ENCODE measurements at places on chromosomes 6 and 20.

GRCh38 chr6:108133594-108134179 is 32.1 kb upstream of the NR2E1 start:
- peak; percentile 90 for DNase-seq

DNA sequence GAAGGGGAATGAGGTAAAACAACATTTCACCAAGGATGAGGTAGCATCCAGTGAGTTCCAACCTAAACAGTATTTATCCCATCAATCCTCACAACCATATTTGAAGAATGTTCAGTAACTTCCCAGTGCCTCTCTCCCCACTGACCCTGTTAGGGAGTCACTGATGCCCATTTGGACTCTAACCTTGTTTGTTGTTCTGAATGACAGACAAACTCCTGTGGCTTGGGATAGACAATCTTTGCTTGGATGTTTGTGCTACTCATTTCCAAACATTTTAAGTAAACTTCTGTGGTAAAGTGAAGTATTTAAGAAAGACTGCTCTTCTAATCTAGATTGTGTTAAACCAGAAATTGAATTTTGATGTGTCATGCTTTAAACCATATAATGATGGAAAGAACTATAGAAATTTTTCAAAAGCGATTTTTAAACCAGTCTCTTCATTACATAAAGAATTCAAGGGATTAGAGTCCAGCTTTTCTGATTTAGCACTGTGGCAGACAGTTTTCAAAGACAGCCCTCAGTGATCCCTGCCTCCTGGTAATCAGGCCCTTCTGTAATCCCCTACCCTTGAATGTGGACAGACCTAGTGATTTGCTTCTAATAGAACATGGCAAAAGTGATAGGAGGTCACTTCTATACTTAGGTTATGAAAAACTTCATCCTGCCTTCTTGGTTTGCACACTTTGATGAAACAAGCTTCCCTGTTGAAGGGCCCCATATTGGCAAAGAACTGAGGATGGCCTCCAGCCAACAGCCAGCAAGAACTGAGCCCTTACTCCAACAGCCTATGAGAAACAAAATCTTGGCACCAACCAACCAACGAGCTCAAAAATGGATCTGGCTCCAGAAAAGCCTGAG is 191.6 kb downstream of the DST start:
- no peak for DNase-seq

GRCh38 chr6:92690997-92691599 is 728.3 kb downstream of the EPHA7 start:
- DNase-seq = no peak

DNA sequence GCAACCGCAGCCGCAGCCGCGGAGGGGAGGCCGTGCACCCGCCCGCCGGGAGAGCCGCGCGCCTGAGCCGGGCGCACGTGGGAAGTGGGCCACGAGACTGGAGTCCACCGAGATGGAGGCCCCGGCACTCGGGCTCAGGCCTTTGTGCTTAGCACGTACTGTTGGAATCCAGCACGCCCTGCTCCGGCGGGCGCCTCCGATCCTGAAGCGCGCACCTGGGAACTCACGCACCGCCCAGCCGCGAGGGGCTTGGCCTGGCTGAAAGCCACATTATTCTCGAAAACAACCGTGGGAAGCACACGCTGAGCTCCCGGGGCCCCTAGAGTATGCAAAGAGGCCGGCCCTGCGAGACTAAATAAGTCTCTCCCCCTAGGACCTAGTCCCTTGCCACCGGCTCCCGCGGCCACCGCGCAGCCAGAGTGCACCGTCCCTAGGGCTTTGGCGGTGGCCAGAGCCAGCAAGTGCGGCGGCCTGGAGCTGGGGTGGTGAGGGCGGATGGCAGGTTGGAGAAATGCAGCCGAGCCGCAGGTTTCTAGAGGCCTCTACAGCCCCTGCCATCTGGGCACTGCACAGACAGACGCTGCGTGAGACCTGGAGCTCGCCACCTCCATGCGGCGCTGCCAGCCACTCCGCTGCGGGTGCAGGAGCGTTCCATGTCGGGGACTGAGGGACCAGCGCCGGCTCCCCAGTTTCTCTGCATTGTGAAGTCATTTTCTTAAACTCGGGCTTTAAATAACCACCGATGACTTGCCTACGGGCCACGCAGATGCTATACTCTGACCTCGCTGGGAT is 42.0 kb upstream of the LY86 start:
- no peak for DNase-seq

DNA sequence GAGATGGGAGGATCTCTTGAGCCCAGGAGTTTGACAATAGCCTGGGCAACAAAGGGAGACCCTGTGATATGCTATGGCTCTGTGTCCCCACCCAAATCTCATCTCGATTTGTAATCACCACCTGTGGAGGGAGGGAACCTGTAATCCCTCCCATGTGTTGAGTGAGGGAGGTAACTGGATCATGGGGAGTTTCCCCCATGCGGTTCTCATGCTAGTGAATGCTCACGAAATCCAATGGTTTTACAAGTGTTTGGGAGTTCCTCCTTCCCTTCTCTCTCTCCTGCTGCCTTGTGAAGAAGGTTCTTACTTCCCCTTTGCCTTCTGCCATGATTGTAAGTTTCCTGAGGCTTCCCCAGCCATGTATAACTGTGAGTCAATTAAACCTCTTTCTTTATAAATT is 3.4 kb downstream of the NUDT3 start:
- no peak for DNase-seq

- no peak for DNase-seq
Measured at GRCh38 chr6:47862731-47863130, 80.9 kb downstream of the OPN5 start.

DNA sequence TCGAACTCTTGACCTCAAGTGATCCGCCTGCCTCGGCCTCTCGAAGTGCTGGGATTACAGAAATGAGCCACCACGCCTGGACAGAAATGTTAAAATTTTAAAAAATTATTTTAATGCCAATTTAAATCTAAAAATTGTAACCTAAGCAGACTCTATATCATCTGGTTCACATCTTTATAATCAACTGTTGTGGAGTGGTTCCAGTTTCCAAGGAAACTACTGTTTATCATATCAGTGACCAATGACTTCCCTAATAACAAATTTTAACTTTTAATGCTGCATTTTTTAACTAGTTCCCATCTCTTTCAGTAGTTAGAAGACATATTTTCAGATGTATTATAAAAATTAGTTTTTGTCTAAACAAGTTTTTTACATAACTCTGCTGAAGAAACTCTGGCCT is 5.2 kb upstream of the BTN3A2 start:
- no peak for DNase-seq
